ENCODE measurements at places on chromosomes 5 and 9.

DNA sequence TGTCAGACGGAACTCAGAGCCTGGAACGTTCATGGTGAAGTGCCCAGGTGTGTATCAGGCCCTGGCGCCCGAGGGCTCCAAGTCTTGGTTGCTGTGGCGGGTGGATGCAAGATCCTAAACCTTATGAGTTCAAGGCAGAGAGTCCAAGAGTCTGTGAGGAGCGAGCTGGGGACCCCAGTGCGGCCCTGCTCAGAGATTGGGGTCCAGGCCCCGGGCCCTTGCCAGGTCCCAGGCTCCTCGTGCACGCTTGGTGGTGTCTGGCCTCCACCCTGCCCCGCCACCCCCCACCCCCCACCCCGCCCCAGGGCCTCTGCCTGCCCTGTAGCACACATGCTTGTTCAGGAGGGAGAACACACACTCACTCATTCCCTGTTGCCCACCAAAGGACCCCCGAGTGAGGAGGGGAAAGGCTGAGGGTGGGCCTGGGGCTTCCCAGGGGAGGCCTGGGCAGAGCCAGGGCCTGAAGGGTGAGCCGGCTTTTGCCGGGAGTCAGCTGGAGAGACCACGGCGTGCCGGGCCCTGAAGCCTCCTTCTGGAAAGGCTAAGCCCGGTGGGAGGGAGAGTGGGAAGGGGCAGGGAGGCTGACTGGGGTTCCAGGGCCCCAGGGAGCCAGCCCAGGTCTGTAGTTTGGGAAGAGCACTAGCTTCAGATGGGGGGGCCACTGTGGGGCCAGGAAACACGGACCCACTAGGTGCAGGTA is 37.1 kb downstream of the FAM163B start:
- no peaks in the 10 kb centered on the region for H3K36me3 ChIP-seq
- H3K27me3 ChIP-seq, result peaks cover 44% of the 10 kb centered on the region
- no peak for DNase-seq
- no peak overlapping the region for H3K27ac ChIP-seq

- no peak for DNase-seq
- no peaks in the 10 kb centered on the region for H3K27me3 ChIP-seq
- no peak overlapping the region for H3K27ac ChIP-seq
- no peaks in the 10 kb centered on the region for H3K36me3 ChIP-seq
- H3K4me3 ChIP-seq, result no peak overlapping the region
- no peaks in the 10 kb centered on the region for H3K4me1 ChIP-seq
Observed at GRCh38 chr5:117769877-117770276, 1195.3 kb upstream of the SEMA6A start.

- H3K36me3 ChIP-seq, result no peaks in the 10 kb centered on the region
- no peak for DNase-seq
- no peaks in the 10 kb centered on the region for H3K27me3 ChIP-seq
- no peaks in the 10 kb centered on the region for H3K4me1 ChIP-seq
- H3K27ac ChIP-seq, result no peak overlapping the region
Observed at GRCh38 chr5:15604986-15605385, 105.0 kb downstream of the FBXL7 start.

GRCh38 chr5:90134892-90135291 is 274.7 kb downstream of the CETN3 start:
- H3K36me3 ChIP-seq, result no peaks in the 10 kb centered on the region
- H3K27me3 ChIP-seq, result no peaks in the 10 kb centered on the region
- H3K4me1 ChIP-seq, result no peaks in the 10 kb centered on the region
- no peak for DNase-seq

DNA sequence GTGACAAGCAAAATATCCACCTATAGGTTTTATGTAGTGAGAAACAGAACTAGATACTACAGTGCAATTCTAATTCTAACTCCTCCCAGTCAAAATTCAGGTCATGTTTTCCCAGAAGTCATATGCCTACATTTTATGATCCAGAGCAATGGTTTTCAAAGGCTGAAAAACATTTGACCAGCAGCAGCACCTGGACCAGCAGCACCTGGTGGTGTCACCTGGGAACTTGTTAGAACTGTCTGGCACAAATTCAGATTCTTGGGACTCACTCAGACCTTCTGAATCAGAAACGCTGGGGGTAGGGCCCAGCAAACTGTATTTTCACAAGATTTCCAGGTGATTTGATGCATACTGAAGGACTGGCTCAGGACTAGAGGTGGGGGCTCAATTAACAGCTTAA is 367.7 kb upstream of the RFX3 start:
- no peaks in the 10 kb centered on the region for H3K27me3 ChIP-seq
- no peaks in the 10 kb centered on the region for H3K4me1 ChIP-seq
- DNase-seq, result no peak
- H3K36me3 ChIP-seq, result no peaks in the 10 kb centered on the region
- H3K27ac ChIP-seq, result no peak overlapping the region

- H3K4me3 ChIP-seq, result no peak overlapping the region
- H3K27ac ChIP-seq, result no peak overlapping the region
- H3K4me1 ChIP-seq, result peaks cover 34% of the 10 kb centered on the region
- H3K36me3 ChIP-seq, result no peaks in the 10 kb centered on the region
Observed at GRCh38 chr9:137140151-137141012, 1.4 kb downstream of the GRIN1 start.

DNA sequence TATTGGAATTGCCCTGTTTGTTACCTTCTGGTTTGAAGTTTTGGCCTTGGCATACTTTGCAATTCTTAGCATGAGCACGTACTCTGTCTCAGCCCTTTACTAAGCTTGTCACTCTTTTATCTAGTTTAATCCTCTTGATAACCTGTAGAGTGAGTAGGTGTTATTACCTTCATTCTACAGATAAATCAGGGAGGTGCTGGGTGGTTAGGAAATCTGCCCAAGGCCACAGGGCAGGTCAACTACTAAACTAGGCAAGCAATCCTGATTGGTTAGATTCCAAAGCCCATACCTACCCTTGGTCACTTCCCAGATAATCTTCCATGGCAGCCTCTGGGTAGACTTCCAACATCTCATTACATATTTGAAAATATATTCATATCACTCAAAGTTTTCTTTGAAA is 65.7 kb downstream of the PCSK5 start:
- no peaks in the 10 kb centered on the region for H3K27me3 ChIP-seq
- DNase-seq, result no peak
- H3K36me3 ChIP-seq, result peaks cover 4% of the 10 kb centered on the region
- no peak overlapping the region for H3K4me3 ChIP-seq
- peaks cover 8% of the 10 kb centered on the region for H3K4me1 ChIP-seq
- no peak overlapping the region for H3K27ac ChIP-seq

GRCh38 chr5:132301344-132302271 is 7.4 kb downstream of the SLC22A4 start:
- H3K4me1 ChIP-seq, result no peaks in the 10 kb centered on the region
- H3K36me3 ChIP-seq, result no peaks in the 10 kb centered on the region
- DNase-seq, result no peak
- no peak overlapping the region for H3K4me3 ChIP-seq
- peaks cover 14% of the 10 kb centered on the region for H3K27me3 ChIP-seq

DNA sequence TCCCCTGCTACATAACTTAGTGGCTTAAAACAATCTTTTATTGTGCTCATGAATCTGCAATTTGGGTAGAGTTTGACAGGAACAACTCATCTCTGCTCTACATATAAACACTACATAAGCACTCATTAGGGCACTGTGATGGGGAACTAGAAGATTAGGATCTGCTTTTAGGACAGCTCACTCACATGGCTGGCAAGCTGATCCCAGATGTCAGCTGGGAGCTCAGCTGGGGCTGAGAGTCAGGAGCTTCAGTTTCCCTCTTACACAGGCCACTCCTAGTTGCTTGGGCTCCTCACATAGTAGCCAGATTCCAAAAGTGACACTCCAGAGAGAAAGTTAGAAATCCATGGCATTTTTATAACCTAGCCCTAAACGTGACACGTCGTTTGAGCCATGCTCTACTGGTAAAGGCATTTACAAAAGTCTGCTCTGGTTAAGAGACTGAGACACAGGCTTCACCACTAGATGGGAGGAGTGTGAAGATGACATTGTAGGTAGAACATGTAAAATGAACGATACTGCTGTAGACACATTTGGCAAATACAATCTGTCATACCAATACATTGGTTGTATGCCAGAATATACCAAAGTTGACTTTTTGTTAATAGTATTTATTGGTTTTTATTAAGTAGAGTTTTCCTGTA is 23.6 kb downstream of the SCAI start:
- no peak for DNase-seq
- no peak overlapping the region for H3K4me3 ChIP-seq
- H3K27ac ChIP-seq, result peak overlapping the region; percentile 57
- H3K36me3 ChIP-seq, result peaks cover 5% of the 10 kb centered on the region
- peaks cover 30% of the 10 kb centered on the region for H3K4me1 ChIP-seq

GRCh38 chr5:103461243-103461642 is 101.3 kb downstream of the NUDT12 start:
- H3K27me3 ChIP-seq, result no peaks in the 10 kb centered on the region
- no peaks in the 10 kb centered on the region for H3K36me3 ChIP-seq
- no peak for DNase-seq

- H3K27ac ChIP-seq, result no peak overlapping the region
- no peaks in the 10 kb centered on the region for H3K36me3 ChIP-seq
- DNase-seq, result no peak
- H3K4me3 ChIP-seq, result no peak overlapping the region
Observed at GRCh38 chr9:81621785-81622259, 67.5 kb downstream of the TLE1 start.

DNA sequence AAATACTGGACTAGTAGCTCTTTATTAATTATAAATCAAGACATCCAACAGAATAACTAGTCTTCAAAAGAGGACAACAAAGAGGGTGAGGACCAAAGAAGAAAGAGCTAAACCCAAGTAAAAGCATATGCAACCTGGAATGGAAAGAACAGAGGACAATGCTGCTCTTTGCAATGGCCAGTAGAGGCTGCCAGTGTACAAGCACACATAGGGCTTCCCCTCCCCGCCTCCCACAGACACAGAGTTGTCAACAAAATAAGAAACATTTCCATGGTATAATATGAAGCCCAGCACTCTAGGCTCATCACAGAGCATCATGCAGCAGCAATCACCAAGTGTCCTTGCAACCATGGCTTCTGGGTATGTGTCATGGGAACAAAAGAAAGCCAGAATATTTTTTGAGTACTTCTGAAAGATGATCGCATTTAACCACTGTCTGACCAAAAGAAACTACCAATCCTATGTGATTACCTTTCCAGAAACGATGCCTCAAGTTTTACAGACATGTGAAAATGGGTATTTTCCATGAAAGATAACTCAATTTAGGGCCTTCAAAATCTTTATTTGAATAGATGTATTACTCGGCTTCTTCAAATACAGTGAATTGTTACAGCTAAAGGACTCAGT is 58.1 kb downstream of the RFX3 start:
- no peak overlapping the region for H3K4me3 ChIP-seq
- no peaks in the 10 kb centered on the region for H3K27me3 ChIP-seq
- H3K27ac ChIP-seq, result no peak overlapping the region
- no peaks in the 10 kb centered on the region for H3K36me3 ChIP-seq
- peak; percentile 54 for DNase-seq
- no peaks in the 10 kb centered on the region for H3K4me1 ChIP-seq

GRCh38 chr5:157271740-157272271 is 5.9 kb downstream of the CYFIP2 start:
- peaks cover 34% of the 10 kb centered on the region for H3K36me3 ChIP-seq
- peak; percentile 91 for DNase-seq
- H3K4me1 ChIP-seq, result peaks cover 77% of the 10 kb centered on the region

GRCh38 chr9:120281665-120282064 is 298.3 kb downstream of the CDK5RAP2 start:
- no peak overlapping the region for H3K27ac ChIP-seq
- H3K4me3 ChIP-seq, result no peak overlapping the region
- DNase-seq, result no peak
- H3K36me3 ChIP-seq, result no peaks in the 10 kb centered on the region

GRCh38 chr5:54792611-54793404 is 192.6 kb downstream of the ESM1 start:
- DNase-seq, result no peak
- H3K36me3 ChIP-seq, result no peaks in the 10 kb centered on the region
- H3K4me3 ChIP-seq, result no peak overlapping the region
- no peaks in the 10 kb centered on the region for H3K27me3 ChIP-seq

DNA sequence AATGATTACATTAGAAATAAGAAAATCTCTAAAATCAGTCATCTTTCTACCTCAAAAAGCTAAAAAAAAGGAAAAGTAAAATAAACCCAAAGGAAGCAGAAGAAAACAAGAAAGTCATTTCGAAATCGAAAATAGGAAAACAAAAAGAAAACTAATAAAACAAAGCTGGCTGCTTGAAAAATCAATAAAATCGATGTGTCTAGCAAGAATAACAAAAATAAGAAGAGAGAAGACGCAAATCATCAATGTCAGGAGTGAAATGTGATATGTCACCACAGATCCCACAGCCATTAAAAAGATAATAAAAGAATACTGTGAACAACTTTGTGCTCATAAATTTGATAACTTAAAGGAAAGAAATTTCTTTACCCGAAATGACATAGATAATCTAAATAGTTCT is 218.1 kb upstream of the S1PR3 start:
- H3K27me3 ChIP-seq, result no peaks in the 10 kb centered on the region
- H3K4me3 ChIP-seq, result no peak overlapping the region
- H3K36me3 ChIP-seq, result no peaks in the 10 kb centered on the region

DNA sequence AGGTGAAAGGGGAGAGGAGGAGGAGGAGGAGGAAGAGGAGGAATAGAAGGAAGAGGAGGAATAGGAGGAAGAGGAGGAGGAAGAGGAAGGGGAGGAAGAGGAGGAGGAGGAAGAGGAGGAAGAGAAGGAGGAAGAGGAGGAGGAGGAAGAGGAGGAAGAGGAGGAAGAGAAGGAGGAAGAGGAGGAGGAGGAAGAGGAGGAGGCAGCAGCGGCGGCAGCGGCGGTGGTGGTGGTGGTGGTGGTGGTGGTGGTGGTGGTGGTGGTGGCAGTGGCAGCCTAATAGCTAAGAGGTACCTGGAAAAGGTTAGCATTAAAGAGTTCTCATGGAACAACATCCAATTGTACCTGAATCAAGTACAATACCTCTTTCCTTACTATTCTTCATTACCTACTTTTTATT is 32.5 kb downstream of the UBAP2 start:
- DNase-seq, result no peak
- no peak overlapping the region for H3K27ac ChIP-seq
- H3K4me3 ChIP-seq, result no peak overlapping the region
- no peaks in the 10 kb centered on the region for H3K27me3 ChIP-seq

- H3K4me3 ChIP-seq, result no peak overlapping the region
- peaks cover 9% of the 10 kb centered on the region for H3K36me3 ChIP-seq
- H3K27ac ChIP-seq, result no peak overlapping the region
- H3K27me3 ChIP-seq, result no peaks in the 10 kb centered on the region
- no peak for DNase-seq
- H3K4me1 ChIP-seq, result peaks cover 34% of the 10 kb centered on the region
Observed at GRCh38 chr5:143212261-143212660, 191.2 kb downstream of the NR3C1 start.

DNA sequence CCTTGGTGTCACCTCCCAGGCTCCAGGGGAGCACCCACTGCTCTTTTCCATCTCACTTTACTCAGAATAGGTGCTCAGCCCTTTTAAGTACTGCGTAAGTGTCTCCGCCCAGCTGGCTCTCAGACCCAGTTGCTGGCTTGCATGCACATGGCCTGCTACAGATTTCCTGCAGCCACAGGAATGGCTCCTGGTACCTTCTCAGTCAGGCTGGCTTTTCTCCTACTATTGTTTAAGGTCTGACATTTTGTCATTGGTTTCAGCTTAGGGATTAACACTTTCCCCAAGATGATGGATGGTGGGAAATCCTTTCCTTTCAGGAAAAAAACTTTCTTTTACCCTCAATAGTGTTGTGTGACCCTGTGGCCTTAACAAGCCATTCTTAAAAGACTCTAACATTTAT is 1652.3 kb upstream of the WWC1 start:
- no peak overlapping the region for H3K4me3 ChIP-seq
- no peaks in the 10 kb centered on the region for H3K36me3 ChIP-seq
- H3K4me1 ChIP-seq, result no peaks in the 10 kb centered on the region
- no peaks in the 10 kb centered on the region for H3K27me3 ChIP-seq
- H3K27ac ChIP-seq, result no peak overlapping the region

Measured in thymus (tissue), 14 donors.